ENCODE measurements at places on chromosomes 5 and 9. TPM values are rescaled to one million over a fixed set of nuclear protein-coding genes. Genes with fewer than 3 reads are reported as not detected.

GRCh38 chr5:84568171-84568570 is 183.5 kb upstream of the EDIL3 start:
- DNase-seq = no peak

- no peak for DNase-seq
Measured at GRCh38 chr5:178442405-178443257, 147.6 kb downstream of the COL23A1 start.

DNA sequence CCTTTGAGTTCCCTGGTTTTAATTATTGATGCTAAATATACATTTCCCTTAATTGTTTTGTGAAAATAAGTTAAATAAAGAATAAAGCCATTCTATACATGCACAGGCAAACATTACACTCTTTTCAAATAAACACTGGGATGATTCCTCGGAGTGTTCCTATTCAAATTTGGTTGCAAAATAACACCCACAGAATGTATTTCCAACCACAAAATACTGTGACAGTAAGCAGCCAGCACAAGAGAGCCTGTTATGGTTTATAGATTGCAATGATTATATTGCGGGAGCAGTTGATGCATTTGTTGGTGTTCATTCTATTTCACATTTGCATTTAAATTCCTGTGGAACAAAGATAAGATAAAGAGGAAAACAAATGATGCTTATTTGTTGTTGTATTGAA is 632.6 kb upstream of the WWC1 start:
- peak; percentile 12 for DNase-seq

Gene DIAPH1
- 15.8 TPM for total RNA-seq

Gene SNCB
- total RNA-seq = not detected

Gene TMEM171
- 3.3 TPM for total RNA-seq

GRCh38 chr5:176466245-176466871 is 18.2 kb downstream of the FAF2 start:
- peak; percentile 87 for DNase-seq

- no peak for DNase-seq
Measured at GRCh38 chr5:77163453-77163852, 47.0 kb upstream of the PDE8B start.

DNA sequence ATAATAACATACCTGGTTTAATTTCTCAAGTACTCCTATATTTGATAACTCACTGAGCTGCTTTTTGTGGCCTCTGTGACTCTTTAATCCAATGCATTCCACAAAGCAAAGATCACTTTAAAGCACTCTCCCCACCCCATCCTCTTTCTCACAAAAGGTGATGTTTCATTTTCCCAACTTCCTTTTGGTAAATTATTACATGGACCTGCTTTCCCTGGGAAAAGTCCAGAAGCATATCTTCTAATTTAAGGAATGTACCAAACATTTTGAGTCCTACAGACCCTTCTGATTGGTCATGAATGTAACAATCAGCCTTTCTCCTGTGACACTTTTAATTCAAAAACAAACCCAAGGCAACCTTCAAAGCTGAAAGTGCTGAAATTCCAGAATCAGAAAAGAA is 71.1 kb downstream of the MLLT3 start:
- peak; percentile 17 for DNase-seq

DNA sequence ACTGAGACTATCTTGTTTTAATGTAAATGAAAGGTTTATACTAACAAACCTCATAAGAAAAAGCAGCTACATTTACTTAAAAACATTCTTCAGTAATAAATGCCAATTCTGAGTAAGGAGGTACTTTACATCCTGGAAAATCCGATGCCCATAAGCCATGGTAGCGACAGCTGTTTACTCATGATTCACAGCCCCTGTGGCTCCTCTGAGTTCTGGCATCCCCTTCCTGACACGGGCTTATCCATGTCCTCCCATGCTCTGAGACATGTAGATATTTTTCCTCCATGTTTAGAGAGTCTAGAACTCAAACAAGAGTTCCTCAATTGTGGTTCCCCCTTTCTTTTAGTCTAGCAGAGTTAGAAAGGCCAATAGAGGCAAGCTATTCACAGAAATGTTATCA is 63.1 kb upstream of the DEPDC1B start:
- DNase-seq = no peak

Gene PPIP5K2
- 96.4 TPM for total RNA-seq

- no peak for DNase-seq
Measured at GRCh38 chr9:36840898-36841536, 193.1 kb downstream of the PAX5 start.

DNA sequence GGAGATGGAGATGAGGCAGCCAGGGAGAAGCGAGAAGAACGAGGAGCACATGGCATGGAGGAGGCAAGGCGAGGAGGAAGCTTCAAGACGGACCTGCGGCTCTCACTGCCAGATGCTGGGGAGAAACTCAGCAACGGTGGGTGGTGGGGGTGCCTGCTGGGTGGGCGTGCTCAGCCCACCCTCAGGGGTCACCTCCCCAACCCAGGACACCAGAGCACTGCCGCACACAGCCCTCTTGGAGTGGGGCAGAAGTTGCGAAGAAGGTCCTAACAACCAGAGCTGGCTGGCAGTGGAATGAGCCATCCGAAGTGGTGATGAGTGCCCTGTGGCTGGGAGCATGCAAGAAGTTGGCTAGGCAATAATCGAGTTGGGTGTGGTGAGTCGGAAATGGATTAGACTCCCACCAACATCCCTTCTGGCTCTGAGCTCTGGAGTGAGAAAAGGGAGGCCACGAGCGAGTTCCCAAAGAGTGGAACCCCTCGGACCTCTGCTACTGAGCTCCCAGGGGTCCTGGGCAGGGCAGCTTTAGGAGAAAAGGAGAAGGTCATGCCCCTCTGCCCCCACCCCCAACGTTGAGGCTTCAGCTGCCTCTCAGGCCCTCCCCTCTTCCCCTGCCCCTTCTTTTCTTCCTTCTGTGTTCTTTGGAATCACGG is 212.7 kb upstream of the MVB12B start:
- DNase-seq = no peak

- no peak for DNase-seq
Measured at GRCh38 chr5:165242646-165243045, 1737.2 kb downstream of the MAT2B start.

DNA sequence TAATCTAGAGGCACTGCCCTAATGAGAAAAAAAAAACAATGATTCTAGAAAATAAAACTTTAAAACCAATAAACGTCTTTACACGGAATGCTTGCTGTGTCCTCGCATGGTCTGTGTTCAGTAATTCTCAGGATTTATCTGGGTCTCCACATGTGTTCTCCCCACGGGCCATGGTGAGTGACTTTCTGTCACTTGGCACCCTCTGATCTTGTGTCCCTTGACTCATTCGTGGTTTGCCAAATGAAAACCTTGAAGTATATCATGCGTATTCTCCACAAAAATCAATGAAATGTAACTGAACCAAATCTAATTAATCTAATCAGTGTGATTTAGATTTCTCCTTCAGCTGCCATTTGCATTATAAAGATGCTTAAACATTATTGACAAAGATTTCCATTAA is 48.0 kb downstream of the UBE2QL1 start:
- DNase-seq = no peak

Gene SV2C
- total RNA-seq = not detected

GRCh38 chr9:84856181-84856632 is 186.7 kb downstream of the NTRK2 start:
- no peak for DNase-seq

- no peak for DNase-seq
Measured at GRCh38 chr5:108321341-108321740, 60.6 kb downstream of the FBXL17 start.

DNA sequence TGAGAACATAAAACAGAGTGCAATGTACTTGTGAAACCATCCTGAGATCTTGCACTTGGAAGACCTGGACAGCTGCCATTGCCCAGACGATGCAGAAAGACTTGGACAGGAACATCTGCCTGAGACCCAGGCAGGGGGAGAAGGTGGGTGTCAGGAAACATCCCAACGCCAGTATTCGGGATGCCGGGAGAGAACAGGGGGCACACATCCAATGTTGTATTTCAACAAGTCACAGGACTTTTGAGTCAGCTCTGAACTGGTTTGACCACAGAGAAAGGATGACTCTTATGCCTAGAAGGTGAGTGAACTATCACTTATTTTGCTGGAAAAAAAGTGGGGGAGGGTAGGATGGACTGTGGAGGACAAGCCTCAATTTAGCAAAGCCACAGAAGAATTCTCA is 124.6 kb downstream of the ROR2 start:
- peak; percentile 13 for DNase-seq

- DNase-seq = peak; percentile 39
Measured at GRCh38 chr9:136847088-136847825, 2.0 kb upstream of the PHPT1 start.

Gene C9orf50
- total RNA-seq = not detected

GRCh38 chr5:7434914-7435313 is 39.0 kb downstream of the ADCY2 start:
- DNase-seq = no peak

GRCh38 chr9:127214421-127215267 is 49.9 kb upstream of the GARNL3 start:
- peak; percentile 89 for DNase-seq

Gene IRX1
- total RNA-seq = not detected

GRCh38 chr9:89473762-89474469 is 24.0 kb downstream of the SEMA4D start:
- DNase-seq = peak; percentile 89

DNA sequence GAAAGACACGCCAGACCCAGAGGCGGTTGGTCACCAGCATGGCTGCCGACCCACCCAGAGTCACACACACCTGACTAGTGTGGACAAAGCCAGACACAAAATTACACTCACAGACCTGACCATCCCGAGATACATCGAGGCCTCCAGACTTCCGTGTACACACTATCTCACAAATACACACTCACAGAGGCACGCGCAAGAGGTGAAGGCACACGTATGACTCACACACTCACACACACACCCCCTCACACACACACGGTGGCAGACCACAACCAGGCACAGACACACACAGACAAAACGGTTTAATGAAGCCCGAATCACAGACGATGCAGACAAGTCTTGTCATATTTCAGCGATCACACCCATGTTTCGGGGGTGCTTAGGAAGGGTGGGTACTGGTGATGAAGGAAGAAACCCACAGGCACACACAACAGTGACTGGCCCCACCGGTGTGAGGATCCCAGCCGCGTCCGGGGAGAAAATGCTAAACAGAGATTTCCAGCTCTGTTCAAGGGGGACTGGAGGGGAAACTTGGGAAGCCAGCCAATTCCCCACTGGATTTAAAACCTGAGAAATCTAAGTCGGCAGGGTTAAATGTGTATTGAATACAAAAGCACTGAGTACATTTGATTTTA is 51.3 kb downstream of the CRB2 start:
- peak; percentile 33 for DNase-seq

GRCh38 chr9:111691672-111692329 is 30.4 kb downstream of the GNG10 start:
- peak; percentile 48 for DNase-seq

Gene FYB1
- not detected for total RNA-seq

GRCh38 chr5:93741136-93741811 is at the start of gene POU5F2:
Gene POU5F2 (minus strand): TSS chr5:93741600. CDS start chr5:93741563, 37 bp downstream.
- DNase-seq = no peak

DNA sequence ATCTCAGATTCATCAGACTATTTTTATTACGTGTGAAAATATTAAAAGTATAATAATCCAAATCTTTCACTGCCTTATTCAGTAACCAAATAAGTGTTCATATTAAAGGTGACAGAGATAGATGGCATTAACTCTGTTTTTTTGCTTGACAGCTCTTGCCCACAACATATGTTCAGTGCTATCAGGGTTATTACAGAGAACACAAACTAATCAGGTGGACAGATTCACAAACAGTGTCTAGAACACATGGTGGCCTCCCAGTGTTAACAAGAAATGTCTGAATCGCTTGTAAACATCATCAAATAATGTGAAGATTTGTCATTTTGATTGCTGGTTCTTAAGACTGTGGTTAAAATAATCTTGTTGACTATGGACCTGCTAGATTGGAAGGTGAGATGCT is 609.1 kb upstream of the GRAMD2B start:
- no peak for DNase-seq

DNA sequence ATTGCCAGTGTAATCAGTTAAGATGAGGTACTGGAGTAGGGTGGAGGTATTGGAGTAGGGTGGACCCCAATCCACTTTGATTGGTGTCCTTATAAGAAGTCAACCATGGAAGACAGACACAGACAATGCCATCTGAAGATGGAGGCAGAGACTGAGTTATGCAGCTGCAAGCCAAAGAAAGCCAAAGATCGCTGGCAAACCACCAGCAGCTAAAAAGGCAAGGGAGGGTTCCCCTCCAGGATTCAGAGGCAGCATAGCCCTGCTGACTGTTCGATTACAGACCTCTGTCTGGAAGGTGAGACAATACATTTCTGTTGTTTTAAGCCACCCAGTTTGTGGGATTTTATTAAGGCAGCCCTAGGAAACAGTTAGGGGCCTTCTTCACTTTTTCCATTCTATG is 30.5 kb upstream of the CKMT2 start:
- DNase-seq = peak; percentile 14

DNA sequence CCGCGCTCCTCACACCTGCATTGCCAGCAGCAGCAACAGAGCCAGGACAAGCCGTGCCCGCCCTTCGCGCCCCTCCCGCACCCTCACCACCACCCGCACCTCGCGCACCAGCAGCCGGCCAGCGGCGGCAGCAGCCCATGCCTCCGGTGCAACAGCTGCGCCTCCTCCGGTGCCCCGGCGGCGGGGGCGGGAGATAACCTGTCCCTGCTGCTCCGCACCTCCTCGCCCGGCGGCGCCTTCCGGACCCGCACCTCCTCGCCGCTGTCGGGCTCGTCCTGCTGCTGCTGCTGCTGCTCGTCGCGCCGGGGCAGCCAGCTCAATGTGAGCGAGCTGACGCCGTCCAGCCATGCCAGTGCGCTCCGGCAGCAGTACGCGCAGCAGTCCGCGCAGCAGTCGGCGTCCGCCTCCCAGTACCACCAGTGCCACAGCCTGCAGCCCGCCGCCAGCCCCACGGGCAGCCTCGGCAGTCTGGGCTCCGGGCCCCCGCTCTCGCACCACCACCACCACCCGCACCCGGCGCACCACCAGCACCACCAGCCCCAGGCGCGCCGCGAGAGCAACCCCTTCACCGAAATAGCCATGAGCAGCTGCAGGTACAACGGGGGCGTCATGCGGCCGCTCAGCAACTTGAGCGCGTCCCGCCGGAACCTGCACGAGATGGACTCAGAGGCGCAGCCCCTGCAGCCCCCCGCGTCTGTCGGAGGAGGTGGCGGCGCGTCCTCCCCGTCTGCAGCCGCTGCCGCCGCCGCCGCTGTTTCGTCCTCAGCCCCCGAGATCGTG is 517 bp downstream of the KCNN2 start:
- peak; percentile 38 for DNase-seq

DNA sequence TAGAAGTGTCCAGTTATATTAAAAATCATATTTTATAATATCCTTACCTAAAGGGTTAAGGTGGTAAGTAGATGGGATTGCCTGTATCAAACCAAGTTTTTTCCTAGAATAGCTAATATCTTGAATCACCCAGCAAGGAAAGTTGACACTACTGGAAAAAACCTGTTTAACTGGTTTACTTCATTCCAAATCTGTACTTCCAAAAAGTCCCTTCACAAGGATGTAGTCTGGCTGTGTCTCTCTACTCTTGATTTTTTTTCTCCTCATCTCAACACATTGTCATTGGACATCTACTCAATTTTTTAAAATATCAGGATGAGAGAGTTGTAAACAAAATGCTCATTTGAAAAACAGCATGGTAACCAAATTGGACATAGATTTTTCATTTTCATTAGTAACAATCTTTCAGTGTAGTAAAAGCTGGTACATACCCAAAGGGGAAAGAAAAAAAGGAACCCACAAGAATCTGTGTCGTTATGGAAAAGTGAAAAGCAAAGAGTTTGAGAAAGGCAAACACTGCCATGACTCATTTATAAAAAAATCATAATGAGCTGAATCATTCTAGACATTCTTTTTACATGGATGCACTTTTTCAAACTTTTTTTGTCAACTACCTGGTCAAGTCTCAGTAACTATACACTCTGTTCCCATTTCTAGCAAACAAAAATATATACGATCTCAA is 173.5 kb downstream of the GLIS3 start:
- DNase-seq = peak; percentile 80

All from IMR-90 (cell line).